ENCODE measurements at places on chromosomes 1 and 21. TPM values are rescaled to one million over a fixed set of nuclear protein-coding genes. Genes with fewer than 3 reads are reported as not detected.

DNA sequence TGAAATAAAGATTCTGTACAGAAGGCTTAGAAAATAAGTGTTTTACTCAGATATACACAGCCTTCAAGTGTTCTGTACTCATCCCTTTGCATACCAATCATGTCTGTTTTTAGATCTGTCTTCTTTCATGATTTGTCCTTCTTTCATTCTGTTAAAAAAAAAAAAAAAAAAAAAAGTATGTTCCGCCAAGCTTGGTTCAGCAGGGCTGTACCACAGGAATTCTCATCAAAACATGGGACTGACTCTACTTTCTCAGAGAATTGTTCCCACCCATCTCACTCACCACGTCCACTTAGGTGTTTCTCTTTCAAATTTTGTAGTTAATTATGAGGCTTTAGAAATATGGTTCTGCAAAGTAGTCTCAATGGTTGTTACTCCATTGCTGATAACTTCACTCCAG lies 119.0 kb downstream of the AK5 start:
- H3K4me3 ChIP-seq, result no peak overlapping the region
- peak overlapping the region; percentile 63 for H3K27ac ChIP-seq
- H3K4me1 ChIP-seq, result peaks cover 18% of the 10 kb centered on the region

GJA9 gene
- not detected for polyA plus RNA-seq

CCDC181 gene
- polyA plus RNA-seq, result not detected

- no peak overlapping the region for H3K27ac ChIP-seq
- no peaks in the 10 kb centered on the region for H3K36me3 ChIP-seq
- H3K4me3 ChIP-seq, result no peak overlapping the region
- H3K4me1 ChIP-seq, result no peaks in the 10 kb centered on the region
- DNase-seq, result no peak
- no peaks in the 10 kb centered on the region for H3K27me3 ChIP-seq
These were observed 1202.3 kb downstream of the NCAM2 start for GRCh38 chr21:22200378-22201092.

GRCh38 chr1:197737916-197738315 lies 37.4 kb downstream of the DENND1B start:
- H3K36me3 ChIP-seq, result no peaks in the 10 kb centered on the region
- H3K27me3 ChIP-seq, result no peaks in the 10 kb centered on the region
- DNase-seq, result no peak
- H3K4me3 ChIP-seq, result no peak overlapping the region
- H3K27ac ChIP-seq, result no peak overlapping the region
- peaks cover 25% of the 10 kb centered on the region for H3K4me1 ChIP-seq
